NCI-H446 (cell line): ENCODE measurements at places on chromosomes 2 and 18.
A peak's percentile ranks its signal among the peaks of the same experiment; 100 is the strongest.

DNA sequence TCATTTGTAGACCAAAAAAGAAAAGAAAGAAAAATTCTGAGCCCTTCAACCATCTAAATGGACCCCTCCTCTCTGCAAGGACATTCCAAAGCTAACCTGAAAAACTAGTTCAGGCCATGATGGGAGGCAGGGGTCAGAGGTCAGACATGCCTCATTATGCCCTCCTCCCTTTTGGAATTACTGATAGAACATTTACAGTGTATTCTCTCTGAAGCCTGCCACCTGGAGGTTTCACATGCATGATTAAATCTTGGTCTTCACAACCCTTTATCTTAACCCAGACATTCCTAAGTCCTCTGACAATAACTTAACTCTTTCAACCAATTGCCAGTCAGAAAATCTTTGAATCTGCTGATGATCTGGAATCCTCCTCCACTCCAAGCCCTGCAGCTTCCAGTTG, 86.0 kb downstream of the SPP2 start:
- no peak for DNase-seq

DNA sequence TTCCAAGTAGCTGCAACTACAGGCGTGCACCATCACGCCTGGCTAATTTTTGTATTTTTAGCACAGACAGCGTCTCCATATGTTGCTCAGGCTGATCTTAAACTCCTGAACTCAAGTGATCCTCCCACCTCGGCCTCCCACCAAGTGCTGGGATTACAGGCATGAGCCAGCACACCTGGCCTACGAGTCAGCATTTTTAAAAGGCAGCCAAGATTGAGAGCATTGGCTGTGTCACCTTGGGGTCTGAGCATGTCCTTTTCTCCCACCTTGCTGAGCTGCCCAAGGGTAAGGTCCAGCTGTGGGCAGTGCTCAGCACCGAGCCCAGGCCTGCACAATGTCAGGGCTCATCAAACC, 142.8 kb upstream of the LMAN1 start:
- no peak for DNase-seq

GRCh38 chr2:209471037-209471436, 47.2 kb downstream of the MAP2 start:
- no peak for DNase-seq

GRCh38 chr2:223576873-223577272, 25.3 kb downstream of the SCG2 start:
- DNase-seq = no peak

GRCh38 chr2:39469807-39470206, 32.7 kb upstream of the MAP4K3 start:
- DNase-seq = no peak

GRCh38 chr18:48902023-48902855, 48.5 kb downstream of the SMAD7 start:
- peak; percentile 77 for DNase-seq

- no peak for DNase-seq
Measured at GRCh38 chr18:58671632-58672564, 633 bp downstream of the MALT1 start.

DNA sequence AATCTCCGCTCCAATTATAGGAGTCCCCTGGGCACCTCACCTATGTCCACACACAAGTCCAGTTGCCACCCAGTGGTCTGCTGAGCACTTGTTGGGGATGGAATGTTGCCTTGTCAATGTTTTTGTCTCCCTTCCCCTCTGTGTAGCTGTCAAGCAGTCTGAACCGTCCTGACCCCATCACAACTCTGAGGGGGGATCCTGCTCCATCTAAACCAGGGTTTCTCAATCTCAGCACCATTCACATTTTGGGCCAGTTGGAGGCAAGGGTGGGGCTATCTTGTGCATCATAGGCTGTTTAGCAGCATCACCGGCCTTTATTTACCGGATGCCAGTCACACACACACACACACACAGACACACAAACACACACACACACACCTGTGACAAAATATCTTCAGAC, 53.0 kb downstream of the CYP26B1 start:
- DNase-seq = no peak

DNA sequence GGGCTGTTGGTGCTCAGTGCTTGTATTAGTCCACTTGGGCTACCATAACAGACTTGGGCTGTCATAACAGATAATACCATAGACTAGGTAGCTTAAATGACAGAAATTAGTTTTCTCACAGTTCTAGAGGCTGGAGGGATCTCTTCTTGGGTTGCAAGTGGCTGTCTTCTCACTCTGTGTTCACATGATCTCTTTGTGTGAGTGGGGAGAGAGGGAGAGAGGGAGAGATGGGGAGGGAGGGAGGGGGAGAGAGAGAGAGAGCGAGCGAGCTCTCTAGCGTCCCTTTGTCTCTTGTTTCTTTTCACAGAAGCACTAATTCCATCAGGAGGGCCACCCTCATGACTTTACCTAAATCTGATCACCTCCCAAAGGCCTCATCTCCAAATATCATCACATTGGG, 4.5 kb upstream of the XRCC5 start:
- DNase-seq = no peak

GRCh38 chr2:236082061-236082460, 86.1 kb downstream of the GBX2 start:
- DNase-seq = no peak

GRCh38 chr2:8662239-8662879, 19.5 kb upstream of the ID2 start:
- DNase-seq = no peak
